ENCODE measurements at places on chromosomes 7 and 10.

DNA sequence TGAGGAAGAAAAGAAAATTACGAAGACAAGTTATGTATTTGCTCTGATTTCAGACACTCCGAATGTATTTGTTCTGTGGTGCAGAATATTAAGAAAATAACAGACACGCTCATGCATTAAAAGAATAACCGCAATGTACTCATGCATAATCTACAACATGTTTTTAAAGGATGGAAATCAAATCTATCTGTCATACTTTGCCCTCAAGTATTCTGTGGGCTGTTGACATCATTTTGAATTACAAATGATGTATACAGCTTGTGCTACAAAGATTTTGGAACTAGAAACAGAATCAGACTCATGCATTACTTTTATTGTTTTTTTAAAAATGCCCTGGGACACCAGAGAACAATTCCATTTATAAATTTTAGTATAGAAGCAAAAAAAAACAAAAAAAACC lies 69.9 kb downstream of the APBB1IP start:
- DNase-seq = no peak

DNA sequence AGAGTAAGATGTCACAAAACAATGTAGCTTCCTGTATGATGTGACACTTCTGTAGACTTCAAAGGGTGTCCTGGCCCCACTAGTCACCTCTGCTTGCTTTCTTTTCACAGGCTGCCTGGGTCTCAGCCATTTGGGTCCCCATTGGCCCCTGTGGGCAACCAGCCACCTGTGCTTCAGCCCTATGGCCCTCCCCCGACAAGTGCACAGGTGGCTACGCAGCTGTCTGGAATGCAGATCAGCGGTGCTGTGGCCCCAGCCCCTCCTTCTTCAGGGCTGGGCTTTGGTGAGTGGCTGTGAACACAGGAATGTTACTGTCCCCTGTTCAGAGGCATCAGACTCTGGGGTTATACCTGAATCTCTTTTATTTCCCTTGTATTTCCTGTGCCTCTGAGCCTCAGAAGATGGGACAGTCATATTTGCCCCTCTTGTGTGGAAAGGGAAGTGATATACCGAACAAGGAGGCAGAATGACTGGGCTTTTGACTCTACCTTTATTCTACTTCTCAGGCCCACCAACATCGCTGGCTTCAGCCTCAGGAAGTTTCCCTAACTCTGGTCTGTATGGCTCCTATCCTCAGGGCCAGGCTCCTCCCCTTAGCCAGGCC lies 15.4 kb downstream of the SEC24C start:
- no peak for DNase-seq

DNA sequence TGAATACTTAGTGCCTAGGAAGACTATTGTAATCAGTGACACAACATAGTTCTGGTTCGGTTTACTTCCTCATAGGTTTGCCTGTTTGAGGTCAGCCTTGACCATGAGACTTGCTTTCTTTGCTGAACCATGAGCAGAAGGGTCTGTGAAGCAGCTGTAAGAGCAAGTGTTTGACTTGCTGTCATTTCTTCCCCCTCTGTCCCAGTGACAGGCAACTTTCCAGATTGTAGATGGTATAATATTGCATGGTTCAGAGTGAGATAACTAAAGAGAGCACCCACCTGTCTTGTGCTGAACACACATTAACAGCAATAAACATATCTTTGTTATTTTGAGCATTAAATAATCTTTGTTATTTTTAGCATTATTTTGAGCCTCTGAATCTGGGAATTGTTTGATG lies 9.3 kb upstream of the RTKN2 start:
- no peak for DNase-seq

GRCh38 chr10:125823663-125824251 lies 411 bp downstream of the BCCIP start:
- DNase-seq = no peak

DNA sequence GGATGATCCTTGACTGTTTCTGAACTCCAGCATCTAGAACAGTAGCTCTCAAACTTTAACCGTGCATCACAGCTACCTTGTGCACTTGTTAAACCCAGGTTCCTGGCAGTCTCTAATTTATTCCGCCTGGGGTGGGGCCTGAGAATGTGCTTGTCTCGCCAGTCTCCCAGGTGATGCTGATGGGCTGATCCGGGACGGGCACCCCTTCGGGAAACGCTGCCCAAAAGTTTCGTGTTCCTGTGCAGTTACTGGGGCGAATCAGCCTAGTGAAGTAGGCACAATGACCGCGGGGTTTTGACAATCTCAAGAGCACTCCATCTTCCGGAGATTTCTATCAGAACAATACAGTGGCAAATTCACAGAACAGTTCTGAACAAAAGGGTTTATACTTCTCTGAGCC lies 29.9 kb downstream of the ADCYAP1R1 start:
- DNase-seq = no peak

DNA sequence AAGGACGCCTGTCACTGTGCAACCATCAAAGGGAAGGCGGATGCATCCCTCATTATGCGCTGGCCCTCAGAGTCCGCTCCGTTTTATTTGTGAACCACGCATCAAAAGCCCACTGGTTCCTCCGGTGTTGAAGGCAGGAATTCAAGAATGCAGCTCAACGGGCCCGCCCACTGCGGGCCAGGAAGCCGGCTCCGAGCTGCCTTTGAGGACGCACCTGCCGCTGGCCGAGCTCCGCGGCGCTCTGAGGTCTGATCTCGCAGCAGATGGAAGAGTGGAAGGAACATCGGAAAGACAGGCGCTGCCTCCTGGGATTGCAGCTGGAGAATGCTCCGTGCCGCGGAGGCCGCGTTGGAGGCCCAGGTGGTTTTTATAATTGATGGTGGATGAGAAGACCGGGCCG lies 56.9 kb upstream of the ADGRA1 start:
- DNase-seq = peak; percentile 89

DNA sequence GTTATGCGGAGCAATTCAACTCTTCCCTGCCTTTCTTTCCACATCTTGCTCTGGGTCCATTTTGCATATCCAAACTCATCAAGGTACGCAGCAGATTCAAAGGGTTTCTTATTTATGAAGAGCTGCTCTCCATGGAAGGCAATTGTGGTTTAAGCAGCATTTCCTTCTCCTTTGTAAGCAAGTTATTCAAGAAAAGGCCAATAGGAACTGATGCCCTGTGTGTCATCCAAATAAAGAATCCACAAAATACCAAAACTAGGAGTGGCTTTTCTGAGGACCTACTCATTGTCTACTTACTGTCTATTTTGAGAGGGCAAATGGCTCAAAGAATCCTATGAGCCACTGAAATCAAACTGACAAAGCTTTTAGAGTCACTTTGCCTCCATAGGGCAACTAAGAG lies 253.1 kb downstream of the PTEN start:
- DNase-seq = no peak

- peak; percentile 31 for DNase-seq
These were observed 533.3 kb upstream of the GHITM start for GRCh38 chr10:83605783-83606630.
